ENCODE measurements at places on chromosomes 2 and 18.

DNA sequence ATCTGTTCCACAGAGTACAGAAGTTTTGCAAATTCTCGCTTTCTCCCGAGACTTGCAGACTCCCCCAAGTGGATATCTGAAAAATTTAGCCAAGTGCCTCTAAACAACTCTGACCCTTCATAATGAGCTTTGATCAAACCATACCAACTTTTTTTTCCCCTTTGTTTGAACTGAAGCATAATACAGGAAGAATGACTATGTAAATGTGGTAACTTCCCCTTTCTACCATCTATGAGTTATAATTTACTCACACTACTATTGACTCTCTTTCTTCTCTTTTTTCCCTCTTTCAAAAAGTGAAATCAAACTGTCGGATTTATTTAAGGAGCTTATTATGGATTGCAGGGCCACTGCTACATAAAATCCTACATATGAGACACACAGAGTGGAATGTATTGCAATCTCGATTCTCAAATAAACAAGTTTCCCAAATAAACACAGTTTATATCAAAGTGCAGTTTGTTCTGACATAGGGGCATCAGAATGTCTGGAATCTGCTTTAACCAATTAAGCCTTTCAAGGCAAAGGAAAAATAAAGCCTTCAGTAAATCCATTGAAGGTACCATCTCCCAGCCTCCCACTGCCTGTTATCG, 1.4 kb upstream of the ZNF804A start:
- DNase-seq, result no peak

DNA sequence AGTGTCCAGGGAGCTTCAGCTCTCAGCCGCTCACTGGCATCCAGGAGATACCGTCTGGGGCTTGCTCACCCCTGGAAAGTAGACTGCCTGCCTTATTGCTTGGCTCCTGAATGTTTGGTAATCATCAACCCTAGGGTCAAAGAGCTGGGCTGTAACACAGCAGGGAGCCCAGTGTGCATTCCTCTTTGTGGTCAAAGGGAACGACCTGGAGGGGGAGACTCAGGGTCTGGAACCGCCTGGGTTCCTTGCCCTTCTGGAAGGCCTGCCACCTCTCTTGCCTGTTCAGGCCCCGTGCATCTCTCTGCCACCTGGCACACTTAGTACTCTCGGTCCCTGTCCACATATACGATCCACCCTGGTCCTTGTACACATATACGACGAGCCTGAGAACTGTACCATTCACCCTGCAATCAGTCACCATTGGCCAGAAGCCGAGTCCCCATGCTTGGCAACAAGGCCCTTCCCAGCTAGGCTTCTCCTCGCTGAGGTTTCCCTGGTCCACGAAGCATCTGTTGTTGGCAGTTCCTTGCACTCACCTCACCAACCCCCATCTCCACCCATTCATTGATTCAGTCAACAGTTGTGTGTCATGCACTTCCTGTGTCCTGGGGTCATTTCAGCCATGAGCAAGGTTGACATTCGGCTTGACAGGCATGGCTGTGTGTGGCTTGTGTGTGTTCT, at the start of gene NAT8:
TSS of gene NAT8 (minus strand) at position 85 of the 681 bp plus-strand sequence. CDS start 794 bp downstream, outside the sequence.
- no peak for DNase-seq

DNA sequence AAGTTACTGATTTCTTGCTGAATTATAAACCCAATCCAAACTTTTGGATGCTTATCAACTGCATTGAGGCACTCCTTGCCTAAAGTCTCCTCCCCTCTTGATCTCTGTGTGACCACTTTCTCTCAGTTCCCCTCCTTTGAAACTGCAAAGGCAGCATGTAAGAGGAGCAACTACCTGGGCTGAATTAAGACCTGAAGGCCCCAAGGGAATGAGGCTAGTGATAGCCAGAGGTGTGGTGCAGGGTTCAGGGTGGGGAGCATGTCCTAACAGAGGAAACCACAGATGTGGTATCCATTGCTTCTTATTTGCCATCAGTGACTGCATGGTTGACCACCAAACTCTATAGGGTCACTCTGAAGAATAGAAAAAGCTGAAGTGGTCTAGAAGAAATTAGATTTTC, 557.9 kb downstream of the TNS1 start:
- DNase-seq, result no peak

- no peak for DNase-seq
These were observed 76.2 kb upstream of the STAM2 start for GRCh38 chr2:152251811-152252210.

DNA sequence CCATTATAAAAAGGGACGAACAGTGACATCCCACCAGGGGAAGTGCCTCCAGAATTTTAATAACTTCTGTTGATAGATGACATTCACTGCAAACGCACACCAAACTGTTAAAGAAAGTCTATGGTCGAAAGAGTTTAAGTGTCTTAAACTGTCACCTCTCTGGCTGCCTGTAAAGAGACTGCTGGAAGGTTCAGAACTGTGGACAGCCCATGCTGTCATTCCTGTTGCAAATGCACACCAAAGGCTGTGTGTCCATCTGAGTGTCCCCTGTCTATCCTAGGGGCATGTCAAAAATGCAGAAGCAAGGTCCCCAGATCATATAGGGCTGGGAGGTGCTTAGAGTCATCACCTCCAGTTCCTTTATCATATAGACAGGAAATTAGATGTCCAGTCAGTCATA, 171.8 kb downstream of the CYRIA start:
- no peak for DNase-seq

DNA sequence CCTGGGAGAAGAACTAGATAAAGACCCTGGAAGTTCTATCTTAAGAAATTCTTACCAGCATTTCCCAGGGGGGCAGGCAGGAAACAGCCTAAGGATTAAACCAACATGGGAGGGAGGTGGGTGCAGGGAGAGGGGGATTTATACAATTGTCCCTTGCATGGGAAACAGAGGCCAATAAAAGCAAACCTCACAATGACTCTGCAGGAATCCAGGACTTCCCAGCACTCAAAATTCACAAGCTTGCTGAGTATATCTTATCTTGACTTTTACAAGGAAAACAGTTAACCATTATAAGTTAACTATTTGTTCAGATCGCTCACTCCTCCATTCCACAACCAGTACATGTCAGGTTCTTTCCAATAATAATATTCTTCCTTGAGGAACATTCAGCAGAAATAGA, 241.3 kb downstream of the MREG start:
- DNase-seq, result no peak

DNA sequence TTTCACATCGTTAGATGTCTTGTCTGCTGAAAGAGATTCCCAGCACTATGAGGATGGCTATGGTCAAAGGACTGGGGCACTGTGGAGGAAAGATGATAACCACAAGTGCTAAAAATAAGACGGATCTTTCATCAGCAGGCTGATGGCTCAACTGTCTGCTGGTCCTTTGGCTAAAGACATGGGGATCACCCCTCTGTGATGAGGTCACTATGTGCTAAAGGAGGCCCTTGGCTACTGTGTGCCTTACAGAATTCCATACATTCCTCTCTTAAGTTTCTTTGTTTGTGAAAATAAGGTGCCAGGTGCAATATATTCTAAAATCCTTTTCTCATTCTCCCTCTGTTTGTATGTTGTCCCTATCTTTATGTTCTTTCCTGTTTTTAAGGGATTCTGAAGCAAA, 39.7 kb upstream of the LYPD6 start:
- DNase-seq, result no peak

DNA sequence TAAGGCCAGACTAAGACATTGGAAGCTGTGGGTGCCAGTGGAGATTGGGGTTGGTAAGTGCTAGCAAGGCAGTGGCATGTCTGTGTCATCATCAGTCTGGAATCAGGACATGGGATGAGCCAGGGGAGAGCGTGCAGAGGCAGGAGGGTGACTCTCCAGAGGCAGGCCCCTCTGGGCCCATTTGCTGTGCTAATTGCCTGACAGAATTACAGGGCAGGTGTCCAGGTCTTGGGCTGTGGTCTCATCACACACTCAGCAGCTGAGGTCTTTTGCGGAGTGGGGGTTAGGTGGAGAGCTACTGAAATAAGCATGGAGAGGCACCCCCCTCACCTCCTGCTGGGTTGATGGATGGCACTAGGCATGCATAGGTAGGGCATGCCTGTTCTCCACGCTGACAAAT, 57.4 kb downstream of the CELF4 start:
- DNase-seq, result no peak

DNA sequence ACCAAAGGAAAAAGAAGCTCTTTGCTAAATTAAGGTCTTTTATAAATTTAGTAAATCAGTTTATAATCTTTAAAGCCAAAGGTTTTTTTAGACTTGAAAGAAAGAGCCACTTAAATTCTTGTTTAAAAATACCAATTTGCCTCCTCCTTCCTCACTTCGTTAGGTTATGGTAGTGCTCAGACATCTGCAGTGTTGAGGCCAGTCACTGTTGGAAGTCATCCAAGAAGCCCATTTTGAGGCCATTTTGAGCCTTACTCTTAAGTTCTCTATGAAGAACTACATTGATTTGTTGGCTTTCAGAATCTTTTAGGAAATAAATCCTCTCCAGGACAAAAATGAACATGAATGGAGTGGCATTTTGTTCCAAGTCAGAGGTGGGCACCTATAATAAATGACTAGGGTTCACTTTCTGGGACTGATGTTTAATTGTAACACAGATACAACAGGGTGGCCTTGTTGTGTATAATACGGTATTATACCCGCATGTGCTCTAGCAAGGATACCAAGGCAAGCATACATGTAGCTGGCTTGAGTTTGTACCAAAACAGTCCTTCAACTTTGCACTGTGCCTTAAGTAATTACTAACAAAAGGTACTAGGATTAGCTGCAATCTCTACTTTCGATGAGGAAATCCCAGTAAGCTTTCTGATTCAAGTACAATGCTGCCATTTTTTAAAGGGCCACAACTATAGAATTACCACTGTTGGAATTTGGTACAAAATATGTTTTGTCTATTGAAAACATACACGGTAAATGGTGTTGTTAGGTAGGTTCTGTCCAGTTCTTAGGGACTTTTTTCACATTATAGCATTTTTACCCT, 22.8 kb downstream of the SLC66A3 start:
- no peak for DNase-seq

GRCh38 chr2:27211241-27211942, 449 bp upstream of the ATRAID start:
- no peak for DNase-seq

GRCh38 chr2:233807215-233807865, 29.2 kb downstream of the MROH2A start:
- DNase-seq, result no peak

GRCh38 chr2:56262241-56262640, 78.5 kb downstream of the CCDC85A start:
- DNase-seq, result no peak

GRCh38 chr2:36982467-36982866, 16.1 kb upstream of the STRN start:
- no peak for DNase-seq

DNA sequence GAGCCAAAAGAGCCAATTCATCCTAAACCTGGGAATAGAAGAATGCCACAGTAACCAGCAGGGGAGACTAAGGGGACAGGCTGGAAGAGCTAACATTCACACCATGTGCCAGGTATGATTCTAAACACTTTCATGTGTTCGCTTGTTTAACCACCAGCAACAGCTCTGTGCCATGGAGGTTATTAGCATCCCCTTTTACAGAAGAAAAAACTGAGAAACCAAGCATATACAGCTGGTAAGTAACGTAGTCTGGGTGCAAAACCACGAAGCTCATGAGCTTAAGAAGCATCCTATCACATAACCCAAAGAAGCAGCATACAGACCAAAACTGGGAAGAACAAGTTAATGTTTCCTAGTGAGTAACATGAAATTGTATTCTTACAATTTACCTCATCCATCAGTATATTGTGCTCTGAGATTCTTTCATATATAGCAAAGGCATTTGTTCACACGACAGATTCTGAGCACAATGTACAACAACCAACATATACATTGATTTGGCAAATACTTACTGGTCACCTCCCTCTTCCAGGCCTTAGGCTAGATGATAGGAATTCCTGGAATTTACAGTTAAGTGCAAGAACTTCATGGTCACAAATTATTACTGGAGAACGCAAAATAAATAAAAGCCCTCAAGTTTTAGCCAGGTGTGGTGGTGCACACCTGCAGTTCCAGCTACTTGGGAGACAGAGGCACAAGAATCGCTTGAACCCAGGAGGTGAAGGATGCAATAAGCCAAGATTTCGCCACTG, 36.5 kb upstream of the HNRNPA3 start:
- DNase-seq, result no peak

- peak; percentile 12 for DNase-seq
These were observed 23.7 kb downstream of the NCAPH start for GRCh38 chr2:96359310-96359709.

GRCh38 chr2:220227266-220227920, 600.0 kb downstream of the SLC4A3 start:
- DNase-seq, result no peak

DNA sequence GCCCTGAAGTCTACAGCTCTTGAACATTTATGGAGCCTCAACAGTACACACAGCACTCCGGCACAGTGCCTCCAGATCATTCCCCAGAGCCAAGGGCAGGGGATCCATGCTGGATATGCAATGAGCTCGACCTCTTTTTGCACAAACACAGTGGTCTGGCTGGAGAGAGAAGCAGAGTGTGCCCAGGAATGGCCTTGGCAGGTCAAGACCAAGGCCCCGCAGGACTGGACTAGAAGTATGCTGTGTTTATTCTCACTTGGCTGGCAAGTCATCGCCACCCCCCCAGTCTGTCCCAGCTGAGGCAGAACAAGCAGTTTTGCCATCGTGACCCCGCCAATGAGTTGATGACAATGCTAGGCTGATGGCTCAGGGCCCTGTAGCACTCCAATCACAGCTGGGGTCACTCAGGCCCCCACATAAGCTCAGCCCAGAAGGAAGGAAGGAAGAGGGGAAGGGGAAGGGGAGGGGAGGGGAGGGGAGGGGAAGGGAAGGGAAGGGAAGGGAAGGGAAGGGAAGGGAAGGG, 212.1 kb downstream of the TTC32 start:
- DNase-seq, result no peak

- DNase-seq, result no peak
These were observed 275.3 kb downstream of the CMPK2 start for GRCh38 chr2:6590442-6590841.

DNA sequence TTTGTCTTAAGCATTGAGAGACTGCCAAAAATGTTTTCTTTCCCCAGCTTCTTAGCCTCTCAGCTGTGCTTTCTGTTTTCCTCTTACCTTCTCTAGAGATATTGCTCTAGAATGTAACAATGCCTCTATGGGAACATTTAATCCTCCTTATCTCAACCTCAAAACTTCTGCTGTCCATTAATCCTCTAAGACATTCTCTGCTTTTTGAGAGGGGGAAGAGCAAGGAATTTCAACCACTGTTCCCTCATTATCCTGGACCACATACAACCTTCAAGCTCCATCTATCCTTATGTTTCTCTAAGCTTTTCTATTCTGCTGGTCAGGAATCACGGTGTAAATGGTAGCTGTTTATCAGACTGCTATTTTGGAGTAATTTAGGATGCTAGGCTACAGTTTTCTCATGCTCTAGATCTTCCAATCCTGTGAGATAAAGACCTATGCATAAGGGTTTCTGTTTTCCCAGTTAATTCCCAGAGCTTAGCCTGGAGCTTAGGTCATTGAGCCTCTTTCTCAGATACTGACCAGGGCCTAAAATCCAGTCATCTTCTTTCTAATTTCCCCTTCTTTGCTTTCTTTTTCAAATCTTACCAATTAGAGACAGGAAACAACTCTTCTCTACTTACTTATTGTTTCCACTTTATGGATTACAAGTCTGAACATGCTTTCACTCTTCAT, 282.0 kb downstream of the CALCRL start:
- DNase-seq, result no peak

- no peak for DNase-seq
These were observed 166.5 kb upstream of the COPS8 start for GRCh38 chr2:236919209-236919608.

Measured in NCI-H2029 (cell line).